Natural killer cell treated with Interleukin-12 subunit alpha and Interleukin-12 subunit beta and Interleukin-15 and Interleukin-18, amount 100 ng/mL, for 72 hours (primary cell): ENCODE measurements at places on chromosomes 1 and 21. TPM values are rescaled to one million over a fixed set of nuclear protein-coding genes. Genes with fewer than 3 reads are reported as not detected.

The BATF3 gene
- total RNA-seq: 46.6 TPM

The HS2ST1 gene
- total RNA-seq: 15.1 TPM

GRCh38 chr1:151130987-151131586 is 15.3 kb downstream of the SEMA6C start:
- peak overlapping the region; percentile 52 for H3K27ac ChIP-seq
- no peaks in the 10 kb centered on the region for H3K27me3 ChIP-seq
- peaks cover 10% of the 10 kb centered on the region for H3K4me1 ChIP-seq

DNA sequence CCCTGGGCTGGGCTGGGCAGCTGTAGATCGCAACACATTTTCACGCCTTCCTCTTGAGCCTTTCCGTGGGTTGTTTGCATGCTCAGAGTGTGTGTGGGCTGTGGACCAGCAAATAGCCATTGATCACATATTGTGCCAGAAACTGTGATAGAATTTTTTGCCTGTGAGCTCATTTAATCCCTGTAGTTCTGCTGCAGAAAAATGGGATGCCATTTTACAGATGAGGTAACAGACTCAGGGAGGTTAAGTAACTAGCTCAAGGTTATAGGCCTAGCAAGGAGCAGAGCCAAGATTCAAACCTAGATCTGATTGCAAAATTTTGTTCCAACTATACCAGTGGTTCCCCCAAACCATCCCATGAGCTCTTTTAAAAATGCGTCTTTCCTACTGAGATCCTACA is 10.5 kb downstream of the SPATA46 start:
- no peak for DNase-seq
- no peak overlapping the region for H3K4me3 ChIP-seq
- H3K27ac ChIP-seq: no peak overlapping the region
- H3K27me3 ChIP-seq: no peaks in the 10 kb centered on the region
- H3K4me1 ChIP-seq: no peaks in the 10 kb centered on the region

The DNASE2B gene
- not detected for total RNA-seq

DNA sequence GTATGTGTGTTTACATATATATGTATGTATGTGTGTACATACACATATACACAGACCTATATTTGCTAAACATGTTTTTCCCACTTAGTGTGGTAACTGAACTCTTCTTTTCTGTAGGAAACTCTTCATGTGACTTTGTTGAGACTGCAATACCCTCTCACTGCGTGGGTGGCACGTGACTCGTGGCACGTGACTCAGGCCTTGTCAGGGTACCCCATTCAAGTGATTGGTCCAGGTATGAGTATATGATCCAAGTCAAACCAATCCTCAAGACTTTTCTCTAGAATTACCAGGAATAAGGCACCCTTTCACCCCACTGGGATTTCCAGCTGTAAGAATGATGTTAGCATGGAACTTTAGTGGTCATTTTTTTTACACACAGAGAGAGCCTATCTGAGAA is 149.2 kb upstream of the KCNK2 start:
- H3K27me3 ChIP-seq: no peaks in the 10 kb centered on the region
- no peak overlapping the region for H3K27ac ChIP-seq
- H3K4me3 ChIP-seq: no peak overlapping the region
- no peaks in the 10 kb centered on the region for H3K4me1 ChIP-seq
- no peaks in the 10 kb centered on the region for H3K36me3 ChIP-seq
- DNase-seq: no peak
